ENCODE measurements at places on chromosomes 4 and X.

GRCh38 chr4:113584407-113585150, 177.0 kb downstream of the CAMK2D start:
- DNase-seq, result no peak

GRCh38 chr4:129362691-129363274, 266.8 kb downstream of the C4orf33 start:
- no peak for DNase-seq

- no peak for DNase-seq
Observed at GRCh38 chrX:133674726-133675470, 259.6 kb upstream of the GPC4 start.

DNA sequence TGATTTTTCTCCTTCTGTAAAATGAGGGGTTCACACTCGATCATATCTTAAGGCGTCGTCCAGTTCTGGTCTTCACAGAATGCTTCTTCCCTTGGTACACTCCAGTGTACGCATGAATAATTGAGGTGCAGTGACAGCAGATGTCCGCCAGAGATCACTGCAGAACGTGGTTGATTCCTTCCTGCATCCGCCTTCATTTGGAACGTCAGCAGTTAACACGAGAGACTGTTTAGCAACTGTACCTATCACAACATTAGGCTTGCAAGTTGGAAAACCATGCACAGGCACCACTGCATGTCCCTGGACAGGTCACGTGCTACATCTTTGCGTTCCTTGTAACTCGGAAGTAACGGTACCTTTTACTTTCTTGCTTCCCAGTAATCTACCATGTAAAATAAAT, 66.0 kb upstream of the GEMIN8 start:
- no peak for DNase-seq

- no peak for DNase-seq
Observed at GRCh38 chr4:125179727-125180126, 135.0 kb upstream of the FAT4 start.

DNA sequence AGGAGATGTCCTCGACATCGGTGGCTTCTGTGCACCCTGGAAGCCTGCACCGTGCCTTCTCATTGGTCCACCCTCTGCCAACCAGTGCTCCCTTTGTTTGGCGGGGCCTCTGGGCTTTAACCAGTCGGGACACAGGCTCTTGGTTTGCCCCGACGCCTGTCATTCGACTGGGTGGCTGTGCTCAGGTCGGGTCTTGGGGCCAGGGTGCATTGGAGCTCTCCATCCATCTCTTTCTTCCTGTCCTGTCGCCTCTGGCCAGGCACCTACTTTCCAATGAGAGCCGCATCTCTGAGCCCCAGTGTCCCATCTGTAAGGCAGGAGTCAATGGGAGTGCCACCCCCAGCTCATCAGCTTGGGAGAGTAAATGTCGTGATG, 37.2 kb upstream of the NHSL2 start:
- DNase-seq, result no peak

- DNase-seq, result no peak
Observed at GRCh38 chrX:57155171-57155570, 18.0 kb upstream of the SPIN2A start.

- no peak for DNase-seq
Observed at GRCh38 chr4:171281359-171281758, 531.8 kb upstream of the GALNTL6 start.

DNA sequence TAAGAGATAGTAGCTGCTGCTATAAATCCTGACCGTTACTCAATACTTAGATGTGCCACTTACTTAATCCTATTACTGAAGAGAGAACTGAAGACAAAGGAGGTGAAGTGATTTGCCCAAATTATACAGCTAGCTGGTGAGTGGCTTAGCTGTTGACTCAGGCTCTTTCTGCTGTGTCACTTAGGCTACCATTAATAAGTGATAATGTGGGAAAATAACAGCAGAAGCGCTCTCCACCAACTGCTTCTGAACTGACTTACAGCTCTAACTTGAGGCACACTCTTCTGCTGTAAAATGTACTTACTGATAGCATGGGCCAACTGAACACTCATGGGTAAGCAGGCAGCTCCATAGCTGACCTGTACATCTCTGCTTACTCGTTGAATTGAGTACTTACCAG, 7.5 kb upstream of the KLHL5 start:
- DNase-seq, result no peak

GRCh38 chr4:170079981-170080380, 9.8 kb downstream of the AADAT start:
- DNase-seq, result no peak

DNA sequence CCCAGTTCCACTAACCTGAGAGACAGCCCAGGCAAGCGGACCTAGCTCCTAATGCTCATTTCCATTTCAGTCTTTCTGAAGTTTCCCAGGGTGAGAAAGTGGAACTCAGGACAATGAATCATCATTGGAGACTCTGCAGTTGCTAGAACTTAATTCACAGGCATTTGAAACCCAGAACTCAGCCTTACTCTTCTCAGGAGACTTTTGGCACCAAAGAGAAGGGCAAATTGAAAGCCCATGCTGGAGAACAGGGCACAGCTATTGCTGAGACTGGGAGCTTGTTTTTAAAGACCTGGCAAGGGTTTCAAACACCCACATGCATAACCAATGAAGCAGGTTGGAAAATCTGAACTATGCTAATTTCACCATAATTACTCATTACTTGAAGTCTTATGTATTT, 36.0 kb downstream of the BST1 start:
- no peak for DNase-seq

DNA sequence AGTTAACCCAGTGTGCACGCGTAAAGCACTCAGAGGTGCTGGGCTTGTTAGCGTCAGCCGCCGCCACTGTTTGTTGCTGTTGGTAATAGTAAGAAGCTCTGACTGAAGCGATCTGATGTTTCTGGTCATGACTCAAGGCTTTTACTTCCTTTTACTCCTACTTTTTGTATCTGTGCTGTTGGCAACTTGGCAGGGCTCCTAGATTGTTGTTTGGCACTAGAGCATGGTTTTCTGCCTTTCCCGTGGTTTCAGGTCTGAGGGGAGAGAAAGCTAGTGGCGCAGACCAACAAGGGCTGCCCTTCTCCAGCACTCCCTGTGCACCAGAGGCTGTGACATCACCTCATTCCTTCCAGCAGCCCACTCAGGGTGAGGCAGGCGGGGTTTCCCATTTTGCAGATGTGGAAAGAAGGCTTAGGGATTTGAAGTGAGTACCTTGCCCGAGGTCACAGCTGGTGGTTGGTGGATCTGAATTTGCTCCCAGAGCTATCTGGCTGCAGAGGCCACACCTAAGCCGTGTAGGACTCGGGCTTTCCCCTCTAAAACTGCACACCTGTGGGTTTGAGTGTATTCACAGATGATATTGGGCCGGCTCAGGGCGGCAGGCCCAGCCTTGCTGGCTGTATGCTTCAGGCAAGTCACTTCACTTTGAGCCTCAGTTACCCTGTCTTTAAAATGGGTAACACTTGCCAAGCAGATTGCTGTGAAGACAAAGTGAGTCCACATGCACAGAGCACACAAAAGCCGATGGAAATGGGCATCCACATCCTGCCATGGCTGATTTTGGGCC, 51.2 kb upstream of the TADA2B start:
- DNase-seq, result peak; percentile 67

- DNase-seq, result no peak
Observed at GRCh38 chrX:73581002-73581628, 18.1 kb downstream of the CHIC1 start.

DNA sequence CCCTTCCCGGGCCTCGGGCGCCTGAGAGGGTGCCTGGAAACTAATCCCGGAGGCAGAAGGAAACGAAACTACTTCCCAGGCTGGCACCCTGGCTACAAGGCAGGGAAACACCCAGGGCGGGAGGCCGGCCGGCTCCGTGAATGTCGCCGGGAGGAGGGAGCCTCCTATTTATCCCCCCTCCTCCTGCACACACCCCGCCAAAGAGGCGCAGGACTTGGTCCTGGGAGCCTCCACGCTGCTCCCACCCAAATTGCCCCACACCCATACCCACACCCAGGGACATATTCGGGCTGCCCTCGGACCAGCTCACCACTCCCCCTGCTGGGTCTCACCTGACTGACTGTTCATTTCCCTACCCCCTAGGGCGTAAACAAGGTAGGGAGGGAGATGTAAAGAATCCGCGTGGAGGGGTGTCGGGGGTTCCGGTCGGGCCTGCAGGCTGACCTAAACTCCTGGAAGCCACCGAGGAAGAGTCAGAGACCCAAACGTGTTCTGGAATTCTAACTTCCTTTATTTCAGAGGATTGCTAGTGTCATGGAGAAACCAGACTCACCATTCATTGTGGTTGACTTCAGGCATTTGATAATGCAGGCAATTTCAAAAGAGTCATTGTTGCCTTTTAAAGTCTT, at the start of gene BTC:
BTC (minus strand) TSS at position 142 of the 629 bp plus-strand sequence. CDS start 198 bp downstream, outside the sequence.
- DNase-seq, result no peak

- DNase-seq, result peak; percentile 17
Observed at GRCh38 chr4:157115613-157116335, 39.8 kb downstream of the GLRB start.

DNA sequence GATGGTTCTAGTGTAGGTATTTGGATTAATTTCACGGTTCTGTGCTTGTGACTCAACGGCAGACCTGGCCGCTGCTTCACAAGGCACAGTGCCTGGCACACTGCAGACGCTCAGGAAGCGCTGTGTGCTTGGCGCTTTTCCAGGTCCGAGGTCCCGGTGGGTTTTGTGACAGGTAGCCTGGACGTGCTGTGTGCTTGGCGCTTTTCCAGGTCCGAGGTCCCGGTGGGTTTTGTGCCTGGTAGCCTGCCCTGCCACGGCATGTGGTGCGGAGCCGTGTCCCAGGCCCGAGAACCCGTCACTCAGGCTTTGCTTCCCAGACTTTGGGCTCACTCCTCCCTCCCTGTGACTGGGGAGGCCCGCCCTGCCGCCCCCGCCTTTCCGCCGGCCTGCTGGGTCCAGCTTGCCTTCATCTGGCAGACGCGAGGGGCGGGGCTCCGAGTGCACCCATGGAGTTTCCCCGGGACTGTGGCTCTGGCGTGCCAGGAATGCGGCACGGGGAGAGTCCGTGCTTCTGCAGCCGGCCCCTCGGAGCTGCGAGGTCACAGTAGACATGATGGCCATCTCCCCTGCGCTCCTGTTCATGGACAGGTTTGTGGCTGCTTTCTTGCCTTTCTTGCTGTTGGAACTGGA, 44.2 kb downstream of the TBC1D14 start:
- DNase-seq, result no peak
